Colonic mucosa (tissue), 4 donors: ENCODE measurements at places on chromosomes 13 and 19. TPM values are rescaled to one million over a fixed set of nuclear protein-coding genes. Genes with fewer than 3 reads are reported as not detected.

DNA sequence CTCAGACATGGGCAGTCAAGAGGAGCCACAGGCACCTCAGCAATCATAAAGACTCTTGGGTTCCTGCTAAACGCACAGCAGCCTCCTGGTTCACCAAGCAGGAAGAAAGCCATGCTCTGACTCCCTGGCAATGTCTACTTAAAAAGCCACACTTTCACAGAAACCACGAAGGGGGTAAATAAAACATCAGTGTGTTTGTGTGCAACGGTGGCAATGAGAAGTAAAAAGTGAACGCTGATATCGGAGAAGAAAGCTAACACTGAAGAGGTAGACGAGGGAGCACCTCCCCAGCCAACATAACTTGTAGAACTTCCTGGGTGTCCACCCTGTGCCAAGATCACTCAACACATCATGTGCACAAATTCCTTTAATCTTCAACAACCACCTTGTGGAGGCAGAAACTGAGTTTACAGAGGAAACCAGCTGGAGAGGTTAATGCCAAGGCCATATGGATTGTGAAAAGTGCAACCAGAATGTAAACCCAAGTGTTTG, 30.2 kb downstream of the HSPH1 start:
- no peak for DNase-seq

DNA sequence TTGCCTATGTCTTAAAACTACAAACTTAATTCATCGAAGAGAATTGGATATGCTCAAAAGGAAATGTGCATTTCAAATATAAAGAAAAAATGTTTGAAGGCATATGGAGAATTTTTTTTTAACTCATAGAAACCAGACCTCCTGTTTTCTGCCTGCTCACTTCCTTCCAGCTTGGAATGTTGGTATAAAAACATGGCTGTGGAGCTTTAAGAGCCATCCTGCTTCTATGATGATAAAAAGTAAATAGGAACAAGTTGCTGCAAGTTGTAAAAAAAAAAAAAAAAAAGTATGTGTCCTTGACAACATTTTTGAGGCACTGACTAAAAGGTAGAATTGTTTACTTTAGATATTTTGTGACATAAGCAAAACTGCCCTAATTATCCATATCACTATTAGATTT, 1230.7 kb downstream of the PCDH9 start:
- no peak for DNase-seq

DNA sequence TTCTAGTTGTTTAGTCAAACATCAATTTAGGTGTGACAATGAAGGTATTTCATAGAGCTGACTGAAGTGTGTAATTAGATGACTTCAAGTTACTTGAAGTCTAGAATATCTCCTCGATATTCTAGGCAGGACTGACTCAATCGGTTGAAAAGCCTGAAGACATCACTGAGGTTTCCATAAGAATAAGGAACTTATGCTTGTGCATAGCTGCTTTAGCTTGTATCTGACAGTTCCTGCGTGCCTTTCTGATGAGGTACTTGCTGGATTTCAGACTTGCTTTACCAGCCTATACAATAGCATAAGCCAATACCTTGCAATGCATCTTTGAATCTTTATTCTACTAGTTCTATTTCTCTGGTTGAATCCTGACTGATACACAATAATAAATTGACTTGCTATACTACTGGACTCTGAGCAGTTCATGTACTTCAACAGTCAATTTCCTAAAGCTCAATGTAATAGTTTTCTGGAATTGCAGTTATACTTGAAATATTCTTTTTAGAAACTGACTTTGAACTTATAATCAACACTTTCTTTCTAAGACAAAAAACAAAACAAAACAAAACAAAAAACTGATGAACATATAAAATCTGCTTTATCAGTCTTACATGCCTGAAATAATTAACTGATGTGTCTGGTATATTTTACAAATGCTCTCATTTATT, 1534.8 kb downstream of the SLITRK5 start:
- DNase-seq, result no peak

- DNase-seq, result no peak
Observed at GRCh38 chr19:38524369-38524768, 90.9 kb downstream of the RYR1 start.

- DNase-seq, result no peak
Observed at GRCh38 chr13:96848286-96848685, 146.0 kb downstream of the OXGR1 start.

- no peak for DNase-seq
Observed at GRCh38 chr19:44759083-44759804, 10.7 kb downstream of the BCL3 start.

DNA sequence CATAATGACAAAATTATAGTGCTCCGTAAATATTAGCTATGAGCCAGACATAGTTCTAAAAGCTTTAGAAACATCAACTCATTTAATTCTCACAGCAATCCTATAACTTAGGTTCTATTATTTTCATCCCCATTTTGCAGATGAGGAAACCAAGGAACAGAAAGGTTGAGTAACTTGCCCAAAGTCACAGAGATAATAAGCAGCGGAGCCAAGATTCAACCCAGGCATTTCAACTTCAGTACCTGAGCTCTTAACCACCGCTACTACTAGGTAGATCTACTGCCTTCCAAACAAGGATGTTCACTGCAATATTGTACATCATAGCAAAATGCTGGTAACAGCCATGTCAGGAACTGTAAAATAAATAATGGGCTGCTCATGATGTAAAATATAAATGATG, 39.9 kb downstream of the ELF1 start:
- DNase-seq, result no peak

DNA sequence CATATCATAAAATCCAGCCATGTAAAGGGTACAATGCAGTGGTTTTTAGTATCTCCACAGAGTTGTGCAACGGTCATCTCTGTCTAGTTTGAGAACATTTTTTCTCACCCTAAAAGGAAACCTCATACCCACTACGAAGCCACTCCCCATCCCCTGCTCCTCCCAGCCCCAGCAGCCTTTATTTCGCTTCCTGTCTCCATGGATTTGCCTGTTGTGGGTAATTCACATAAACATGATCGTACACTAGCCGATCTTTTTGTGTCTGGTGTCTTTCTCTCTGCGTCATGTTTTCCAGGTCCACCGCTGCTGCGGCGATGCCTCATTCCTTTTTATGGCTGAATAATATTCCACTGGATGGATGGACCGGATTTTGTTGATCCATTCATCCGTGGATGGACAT, 28.6 kb downstream of the BICRA start:
- no peak for DNase-seq

GRCh38 chr19:2273356-2274184, 8.4 kb downstream of the PEAK3 start:
- peak; percentile 82 for DNase-seq

DNA sequence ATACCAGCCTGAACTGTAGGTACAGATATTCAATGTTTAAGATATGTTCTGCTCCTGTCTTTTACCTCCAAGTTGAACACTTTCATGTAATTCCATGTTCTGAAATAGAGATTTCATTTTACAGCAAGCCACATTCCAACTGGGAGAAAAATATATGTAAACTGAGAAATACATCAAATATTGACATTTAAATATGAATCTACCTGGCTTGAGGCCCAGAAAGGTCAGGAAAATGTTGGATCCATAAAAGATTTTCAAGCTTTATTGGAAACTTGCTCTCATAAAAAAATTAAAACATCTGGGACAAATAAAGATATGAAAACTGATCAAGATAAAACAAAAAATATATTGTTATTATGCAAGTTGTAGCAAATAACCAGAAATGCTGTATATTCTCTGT, 1078.7 kb upstream of the ATXN8OS start:
- DNase-seq, result no peak

DNA sequence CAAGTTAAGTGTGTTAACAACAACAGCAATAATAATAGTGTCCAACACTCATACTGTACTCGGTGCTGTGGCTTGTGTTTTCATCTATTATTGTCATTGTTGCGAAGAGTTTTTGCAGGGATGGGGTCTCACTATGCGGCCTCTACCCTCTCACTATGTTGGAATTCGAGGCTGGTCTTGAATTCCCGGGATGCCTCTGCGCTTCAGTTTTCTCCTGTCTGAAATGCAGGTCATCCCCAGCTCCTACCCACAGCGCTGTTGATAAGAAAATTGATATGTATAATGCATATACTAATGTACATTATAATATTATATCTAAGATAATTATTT, 4.9 kb upstream of the SBK3 start:
- DNase-seq, result no peak

Gene PALM3
- 1.6 TPM for total RNA-seq

Gene ZNF439
- 8.8 TPM for total RNA-seq

Gene PLPPR3
- total RNA-seq, result not detected

Gene CEACAM20
- 0.85 TPM for total RNA-seq

Gene GNG7
- 3.2 TPM for total RNA-seq

Gene HSPB6
- total RNA-seq, result 23.6 TPM

Gene ABHD8
- 5.2 TPM for total RNA-seq

Gene FUT1
- total RNA-seq, result 0.80 TPM

Gene FBXL3
- 52.9 TPM for total RNA-seq
